Stimulated activated CD8-positive, alpha-beta memory T cell treated with anti-CD3 and anti-CD28 coated beads, Interleukin-15, amount 100 ng/mL, for 48 hours (primary cell): ENCODE measurements at places on chromosomes 4 and X.

GRCh38 chrX:19670321-19670750 is 155.0 kb upstream of the MAP3K15 start:
- no peak for DNase-seq

- no peak for DNase-seq
Measured at GRCh38 chr4:28354880-28355656, 1494.4 kb downstream of the STIM2 start.

DNA sequence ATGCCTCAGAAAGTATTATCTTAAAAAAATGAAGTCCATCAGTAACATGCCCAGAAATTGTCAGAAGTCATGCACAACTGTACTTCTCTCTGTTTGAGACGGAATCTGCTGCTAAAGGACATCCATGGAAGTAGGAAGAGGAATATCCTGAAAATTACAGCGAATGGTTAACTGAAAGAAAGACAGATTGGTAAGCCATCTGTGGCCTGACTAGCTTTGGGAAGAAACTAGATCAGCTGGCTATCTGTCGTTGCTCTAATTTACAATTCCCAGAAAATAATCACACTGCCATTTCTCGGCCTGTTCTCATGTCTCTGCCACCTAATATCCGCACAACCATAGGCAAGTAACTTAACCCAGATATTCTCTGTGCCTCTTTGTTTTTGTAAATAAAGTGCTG is 496.5 kb downstream of the PCDH19 start:
- DNase-seq = no peak

GRCh38 chr4:176645246-176645960 is 147.3 kb downstream of the VEGFC start:
- DNase-seq = no peak

DNA sequence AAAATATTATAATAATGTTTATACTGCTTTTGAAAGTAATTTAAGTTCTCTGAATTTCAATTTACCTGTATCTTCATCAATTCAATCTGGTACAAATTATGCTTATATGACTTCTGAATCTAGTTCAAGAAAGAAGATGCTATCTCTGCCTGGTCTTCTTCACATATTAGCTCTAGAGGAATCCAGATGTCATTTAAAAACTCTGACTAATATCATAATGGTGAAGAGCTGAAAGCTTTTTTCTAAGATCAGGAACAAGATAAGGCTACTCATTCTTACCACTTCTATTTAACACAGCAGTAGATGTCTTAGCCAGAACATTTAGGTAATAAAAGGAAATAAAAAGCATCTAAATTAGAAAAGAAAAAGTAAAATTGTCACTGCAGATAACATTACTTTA is 636.1 kb downstream of the ARAP2 start:
- DNase-seq = no peak

- DNase-seq = no peak
Measured at GRCh38 chrX:72492499-72492898, 80.1 kb downstream of the HDAC8 start.

DNA sequence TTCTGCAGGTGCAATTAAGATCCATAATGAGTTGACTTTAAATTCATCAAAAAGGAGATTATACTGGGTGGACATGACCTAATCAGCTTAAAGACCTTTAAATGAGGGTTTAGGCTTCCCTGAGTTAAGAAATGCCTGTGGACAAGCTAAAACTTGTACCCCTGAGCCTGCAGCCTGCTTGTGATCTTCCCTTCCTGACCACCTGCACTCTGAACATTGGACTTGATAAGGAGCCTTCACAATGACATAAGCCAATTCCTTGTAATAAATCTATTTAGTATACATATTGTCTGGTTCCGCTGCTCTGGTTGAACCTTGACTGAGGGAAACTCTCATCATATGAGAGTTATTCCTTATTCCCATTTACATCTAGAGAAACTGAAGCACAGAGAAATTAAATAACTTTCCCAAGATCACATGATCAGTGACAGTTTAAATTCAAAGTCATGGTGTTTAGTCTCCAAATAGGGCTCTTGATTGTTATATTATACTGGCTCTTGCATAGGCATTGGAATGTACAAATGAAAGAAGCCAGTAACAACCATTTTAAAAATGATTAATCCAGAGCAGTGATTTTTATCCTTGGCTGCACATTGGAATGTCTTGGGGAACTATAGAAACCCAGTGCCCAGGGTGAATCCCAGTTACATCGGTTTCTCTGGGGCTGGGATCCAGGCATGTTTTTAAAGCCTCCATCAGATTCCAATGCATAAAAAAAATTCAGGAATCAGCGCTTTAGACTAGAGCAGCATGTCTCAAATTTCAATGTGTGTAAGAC is 136.1 kb downstream of the MSL3 start:
- DNase-seq = no peak

- no peak for DNase-seq
Measured at GRCh38 chr4:82419451-82419850, 10.8 kb downstream of the HNRNPDL start.

- DNase-seq = no peak
Measured at GRCh38 chr4:1345903-1346780, 866 bp upstream of the UVSSA start.

DNA sequence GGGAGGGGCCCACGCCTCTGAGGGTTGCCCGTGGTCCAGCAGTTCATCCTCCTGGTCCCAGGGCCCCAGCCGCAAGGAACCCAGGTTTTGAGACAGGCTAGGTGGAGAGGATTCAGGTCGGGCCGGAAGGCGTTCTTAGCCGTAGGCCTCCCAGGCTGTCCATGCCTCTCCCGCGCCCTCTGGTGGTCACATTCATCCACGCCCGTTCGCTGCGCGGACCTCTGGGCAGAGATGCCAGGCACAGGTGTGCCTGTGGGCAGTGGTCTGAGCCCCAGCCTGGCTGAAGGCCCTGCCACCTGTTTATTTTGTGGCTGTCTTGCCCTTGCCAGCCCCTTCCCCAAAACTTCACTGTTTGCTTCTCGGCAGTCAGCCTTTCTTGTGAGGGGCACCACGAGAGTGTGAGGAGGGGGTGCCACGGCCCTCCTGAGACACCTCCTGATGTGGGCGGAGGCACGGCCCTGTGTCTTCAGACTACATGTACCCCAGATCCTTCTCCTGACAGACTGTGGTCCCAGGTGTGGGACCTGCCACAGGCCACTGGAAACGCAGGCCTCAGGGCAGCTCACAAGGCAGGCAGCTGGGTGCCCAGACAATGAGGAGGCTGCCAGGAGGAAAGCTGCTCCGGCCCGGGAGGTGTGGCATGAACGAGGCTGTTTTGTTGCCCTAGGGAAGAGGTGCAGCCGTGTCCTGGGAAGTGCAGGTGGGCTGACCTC is 5.0 kb downstream of the UVSSA start:
- DNase-seq = peak; percentile 77

GRCh38 chrX:36436361-36436760 is 516.8 kb downstream of the CFAP47 start:
- no peak for DNase-seq

- no peak for DNase-seq
Measured at GRCh38 chrX:28599957-28600356, 12.7 kb downstream of the IL1RAPL1 start.

- DNase-seq = no peak
Measured at GRCh38 chrX:23782455-23782854, 518 bp upstream of the SAT1 start.

DNA sequence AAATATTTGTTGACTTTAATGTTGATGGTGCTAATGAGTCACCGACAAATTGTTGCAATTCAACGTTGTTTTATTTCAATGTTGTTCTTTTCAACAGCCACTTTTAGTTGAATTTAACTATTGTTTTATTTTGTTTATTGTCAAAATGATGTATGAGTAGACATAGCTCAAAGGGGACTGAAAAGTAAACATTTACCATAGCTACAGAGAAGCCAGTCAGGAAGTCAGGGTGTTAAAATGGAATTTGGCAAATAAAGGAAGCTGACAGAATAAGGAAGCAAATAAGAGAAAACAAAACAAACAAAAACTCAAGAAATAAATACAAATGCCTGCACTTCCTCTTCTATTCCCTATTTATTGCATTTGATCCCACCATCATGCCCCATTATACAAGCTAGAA is 648.4 kb upstream of the HTR2C start:
- DNase-seq = no peak

- no peak for DNase-seq
Measured at GRCh38 chrX:19670854-19671620, 155.7 kb upstream of the MAP3K15 start.

- no peak for DNase-seq
Measured at GRCh38 chr4:85420831-85421230, 54.1 kb upstream of the ARHGAP24 start.

GRCh38 chr4:26993539-26993938 is 132.9 kb downstream of the STIM2 start:
- no peak for DNase-seq

GRCh38 chr4:95091272-95091671 is 333.5 kb downstream of the BMPR1B start:
- no peak for DNase-seq

DNA sequence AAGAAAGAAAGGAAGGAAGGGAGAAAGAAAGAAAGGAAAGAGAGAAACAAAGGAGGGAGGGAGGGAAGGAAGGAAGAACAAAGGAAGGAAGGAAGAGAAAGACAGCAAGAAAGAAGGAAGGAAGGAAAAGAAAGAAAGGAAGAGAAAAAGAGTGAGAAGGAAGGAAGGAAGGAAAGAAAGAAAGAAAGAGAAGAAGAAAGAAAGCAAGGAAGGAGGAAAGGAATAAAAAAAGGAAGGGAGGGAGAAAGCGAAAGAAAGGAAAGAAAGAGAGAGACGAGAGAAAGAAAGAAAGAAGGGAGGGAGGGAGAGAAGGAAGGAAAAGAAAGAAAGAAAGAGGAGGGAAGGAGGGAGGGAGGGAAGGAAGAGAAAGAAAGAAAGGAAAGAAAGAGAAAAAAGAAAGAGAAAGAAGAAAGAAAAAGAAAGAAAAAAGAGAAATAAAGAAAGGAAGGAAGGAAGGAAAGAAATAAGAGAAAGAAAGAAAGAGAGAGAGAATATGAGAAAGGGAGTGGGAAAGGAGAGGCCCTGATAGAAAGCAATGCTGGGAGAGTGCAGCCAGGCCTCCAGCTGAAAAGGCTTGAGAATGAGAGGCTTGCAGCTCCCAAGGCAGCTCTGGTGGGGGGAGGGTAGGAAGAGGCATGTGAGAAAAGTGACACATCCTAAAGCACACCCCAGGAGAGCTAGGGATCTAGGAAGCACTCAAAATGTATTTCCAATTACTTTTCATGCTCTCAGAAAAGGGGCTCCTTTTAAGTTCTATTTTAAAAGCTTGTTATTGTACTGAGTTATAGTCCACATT is 134.0 kb upstream of the ZIC3 start:
- no peak for DNase-seq

DNA sequence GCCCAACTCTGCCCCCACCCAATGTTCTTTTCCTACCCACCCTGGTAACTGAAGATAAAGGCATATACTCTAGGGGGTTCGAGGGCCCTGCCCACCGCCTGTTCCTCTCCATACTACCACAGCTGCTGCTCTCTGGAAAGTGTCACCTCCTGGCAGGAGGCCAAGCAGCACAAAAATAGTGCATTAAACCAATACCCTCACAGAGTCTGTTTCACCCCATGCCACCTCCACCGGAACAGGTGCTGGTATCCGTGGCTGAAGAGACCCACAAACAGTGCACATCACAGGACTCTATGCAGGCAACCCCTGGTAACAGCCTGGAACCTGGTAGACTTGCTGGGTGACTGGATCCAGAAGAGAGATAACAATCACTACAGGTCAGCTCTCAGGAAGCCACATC is 85.1 kb upstream of the CTSO start:
- DNase-seq = no peak

GRCh38 chrX:29590921-29591320 is 624.4 kb upstream of the MAGEB2 start:
- no peak for DNase-seq

DNA sequence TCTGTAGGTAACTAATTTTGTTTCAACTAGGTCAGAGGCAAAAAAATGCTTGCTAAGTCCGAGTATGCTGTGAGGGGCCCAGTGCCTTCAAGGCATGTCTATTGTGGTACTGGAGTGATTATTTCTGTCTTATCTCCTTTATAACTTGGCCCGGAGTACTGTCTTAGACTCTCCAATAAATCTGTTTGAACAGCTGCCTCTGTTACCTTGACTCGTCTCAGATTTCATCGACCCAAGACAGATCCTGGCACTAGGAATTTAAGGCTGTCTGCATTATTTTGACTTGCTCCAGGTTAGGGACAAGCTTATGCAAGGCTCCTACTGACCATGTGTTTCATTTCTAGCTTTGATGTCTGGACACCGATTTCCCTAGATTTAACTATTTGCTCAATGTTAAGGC is 41.1 kb upstream of the NKAP start:
- DNase-seq = no peak

DNA sequence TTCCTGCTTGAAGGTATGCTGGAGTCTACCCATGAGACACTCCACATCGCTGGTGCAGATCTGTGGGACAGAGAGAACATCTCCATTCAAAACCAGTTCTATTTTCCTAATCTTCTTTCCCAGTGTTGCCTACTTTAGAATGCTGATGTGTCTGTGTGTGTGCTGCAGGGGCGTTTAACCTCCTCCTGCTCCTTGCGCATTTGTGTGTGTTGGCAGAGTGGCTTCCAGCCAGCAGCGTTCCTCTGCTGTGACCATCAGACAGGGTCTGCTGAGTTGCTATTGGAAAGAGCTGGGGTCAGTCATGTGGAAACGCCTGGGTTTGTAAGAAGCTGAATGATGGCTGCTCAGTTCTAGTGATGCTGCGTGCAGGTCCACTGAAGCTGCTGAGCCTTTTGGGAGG is 223.6 kb downstream of the RBMX2 start:
- no peak for DNase-seq

GRCh38 chr4:24748758-24749350 is 46.5 kb upstream of the SOD3 start:
- no peak for DNase-seq

DNA sequence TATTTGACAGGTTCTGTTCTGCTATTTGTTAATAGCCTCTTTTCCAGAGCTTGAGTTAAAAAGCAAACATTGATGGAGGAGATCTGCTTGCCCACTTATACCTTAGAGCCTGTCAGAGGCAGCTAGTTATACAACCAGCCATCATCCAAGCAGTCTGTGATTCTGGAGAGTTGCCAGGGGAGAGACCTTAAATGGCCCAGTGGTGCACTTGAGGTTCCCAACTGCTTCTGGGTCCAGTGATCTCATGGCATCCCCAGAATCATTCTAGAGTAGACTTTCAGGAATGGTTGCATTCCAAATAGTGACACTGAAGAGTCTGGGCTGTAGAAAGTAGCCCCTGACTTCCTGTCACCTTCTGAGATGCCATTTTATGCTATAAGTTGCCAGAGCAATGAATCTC is 160.7 kb downstream of the FHIP1A start:
- no peak for DNase-seq
